ENCODE measurements at places on chromosomes 5 and 9. TPM values are rescaled to one million over a fixed set of nuclear protein-coding genes. Genes with fewer than 3 reads are reported as not detected.

GRCh38 chr9:123165813-123166212 is 102.6 kb downstream of the STRBP start:
- no peak for DNase-seq

DNA sequence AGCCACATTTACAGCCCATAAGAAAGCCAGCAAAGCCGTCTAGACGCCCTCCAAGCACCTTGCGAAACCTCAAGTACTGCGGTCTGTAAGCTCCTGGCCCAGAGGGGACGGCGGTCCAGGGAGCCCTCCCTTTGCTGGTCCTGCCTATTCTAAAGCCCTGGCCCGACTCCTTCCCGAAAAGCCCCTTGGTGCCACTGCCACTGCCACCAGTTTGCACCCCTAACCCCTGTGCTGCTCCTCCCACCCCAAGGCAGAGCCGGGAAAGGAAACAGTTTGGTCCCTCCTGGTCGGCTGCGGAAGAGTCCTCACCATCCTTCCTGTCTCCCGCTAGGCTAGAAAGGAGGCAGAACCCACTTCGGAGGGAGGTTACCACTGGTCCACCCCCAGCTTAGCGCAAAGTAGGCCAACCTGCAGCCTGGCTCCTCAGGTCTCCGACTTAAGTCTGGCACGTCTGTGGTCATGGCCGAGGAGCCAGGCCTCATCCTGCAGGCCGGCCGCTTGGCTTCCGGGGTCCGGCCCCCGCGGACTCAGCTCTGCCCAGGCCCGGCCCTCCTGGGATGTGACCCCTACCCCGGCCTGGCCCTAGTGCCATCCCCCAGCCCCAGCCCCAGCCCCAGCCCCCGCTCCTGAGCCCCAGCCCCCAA is 916 bp downstream of the TOR1A start:
- DNase-seq = no peak

The LHX3 gene
- not detected for total RNA-seq

DNA sequence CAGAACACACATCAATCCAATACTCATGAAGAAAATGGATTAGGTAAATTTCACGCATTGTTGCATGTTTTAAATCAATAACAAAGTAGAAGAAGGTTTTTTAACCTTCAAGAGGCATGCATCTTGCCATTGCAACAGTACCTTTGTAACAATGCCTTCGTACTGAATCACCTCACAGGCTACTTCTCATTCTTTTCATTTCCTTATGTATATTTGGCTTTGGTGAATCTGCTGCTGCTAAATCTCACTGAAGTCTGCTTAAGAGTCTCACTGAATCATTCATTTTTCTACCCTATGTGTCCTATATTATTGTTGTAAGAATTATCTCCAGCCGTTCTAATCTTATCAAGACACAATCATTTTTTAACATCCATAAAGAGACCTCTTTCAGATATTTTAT is 152.5 kb downstream of the CDH10 start:
- DNase-seq = no peak

DNA sequence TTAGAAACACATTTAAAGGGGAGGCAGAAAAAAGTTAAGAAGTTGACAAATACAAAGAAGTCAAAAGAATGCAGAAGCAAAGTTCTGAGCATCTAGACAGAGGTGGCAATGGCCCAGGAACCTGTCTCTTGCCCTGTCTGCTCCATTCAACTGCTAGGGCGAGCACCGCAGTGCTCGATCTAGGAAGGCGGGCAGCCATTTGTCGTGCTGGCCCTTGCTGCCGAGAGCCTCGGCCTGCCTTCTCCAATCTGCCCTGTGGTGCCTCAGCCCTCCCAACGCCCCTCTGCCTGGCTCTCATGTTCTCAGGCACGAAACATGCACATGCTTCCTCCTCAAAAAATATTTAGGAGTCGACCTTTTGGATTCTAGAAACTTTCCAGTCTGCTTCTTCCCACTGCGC is 42.2 kb downstream of the DDX31 start:
- no peak for DNase-seq

The IL5 gene
- total RNA-seq = not detected

DNA sequence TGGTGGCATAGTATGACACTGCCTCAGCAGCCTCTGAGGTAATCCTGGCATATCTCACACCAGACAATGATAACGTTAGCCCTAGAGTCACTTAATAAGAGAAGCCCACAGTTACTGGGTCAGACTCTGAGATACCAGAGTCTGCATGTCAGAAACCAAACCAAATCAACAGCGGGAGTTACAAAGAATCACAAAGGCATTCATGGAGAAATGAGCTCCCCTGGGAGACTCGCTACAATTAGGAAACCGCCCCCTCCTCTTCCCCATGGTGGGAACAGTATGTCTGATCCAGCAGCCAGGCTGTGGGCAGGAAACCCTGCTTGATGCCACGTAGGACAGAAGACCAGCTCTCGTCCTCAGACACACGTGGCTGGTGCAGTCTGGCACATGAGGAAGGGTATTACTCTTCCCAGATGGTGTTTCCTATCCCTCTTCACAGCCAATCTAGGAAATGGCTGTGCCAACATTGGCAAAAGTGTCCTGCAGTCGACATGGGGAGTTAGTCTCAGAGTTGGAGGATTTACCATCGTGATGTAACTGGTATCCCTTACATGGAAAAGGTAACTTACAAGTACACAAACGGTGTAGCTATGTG is 485.4 kb downstream of the ZNF608 start:
- peak; percentile 51 for DNase-seq

The NR4A3 gene
- total RNA-seq = 0.58 TPM

GRCh38 chr9:110048976-110049698 is 158.8 kb downstream of the C9orf152 start:
- DNase-seq = peak; percentile 64

The STKLD1 gene
- total RNA-seq = 1.4 TPM

- DNase-seq = no peak
These were observed 55.0 kb upstream of the SLC46A2 start for GRCh38 chr9:112945620-112946208.

GRCh38 chr9:18343784-18344183 is 130.2 kb upstream of the ADAMTSL1 start:
- no peak for DNase-seq

The PITX1 gene
- 3.6 TPM for total RNA-seq

GRCh38 chr9:37528652-37529471 is 43.1 kb downstream of the POLR1E start:
- DNase-seq = no peak

The TNC gene
- total RNA-seq = 28.4 TPM

DNA sequence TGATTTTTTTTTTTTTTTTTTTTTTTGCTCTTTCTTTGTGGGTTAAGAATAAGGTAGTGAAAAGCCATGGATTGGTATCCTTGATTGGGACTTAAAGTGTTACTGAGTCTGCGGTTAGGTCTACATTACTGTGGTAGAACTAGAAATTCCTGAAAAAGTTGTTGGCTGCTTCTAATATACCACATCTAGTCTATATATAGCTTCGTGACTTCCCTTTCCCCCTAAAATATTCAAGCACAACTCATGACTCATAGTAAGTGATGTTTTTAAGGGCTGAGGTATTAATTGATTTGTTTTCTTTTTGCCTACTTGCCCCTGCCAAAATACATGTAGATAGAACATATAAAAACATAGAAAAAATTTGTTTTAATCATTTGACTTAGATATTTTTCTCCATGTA is 247.6 kb downstream of the TMEM232 start:
- no peak for DNase-seq

The TMEM215 gene
- total RNA-seq = 0.66 TPM

The NAIF1 gene
- total RNA-seq = 10.0 TPM

DNA sequence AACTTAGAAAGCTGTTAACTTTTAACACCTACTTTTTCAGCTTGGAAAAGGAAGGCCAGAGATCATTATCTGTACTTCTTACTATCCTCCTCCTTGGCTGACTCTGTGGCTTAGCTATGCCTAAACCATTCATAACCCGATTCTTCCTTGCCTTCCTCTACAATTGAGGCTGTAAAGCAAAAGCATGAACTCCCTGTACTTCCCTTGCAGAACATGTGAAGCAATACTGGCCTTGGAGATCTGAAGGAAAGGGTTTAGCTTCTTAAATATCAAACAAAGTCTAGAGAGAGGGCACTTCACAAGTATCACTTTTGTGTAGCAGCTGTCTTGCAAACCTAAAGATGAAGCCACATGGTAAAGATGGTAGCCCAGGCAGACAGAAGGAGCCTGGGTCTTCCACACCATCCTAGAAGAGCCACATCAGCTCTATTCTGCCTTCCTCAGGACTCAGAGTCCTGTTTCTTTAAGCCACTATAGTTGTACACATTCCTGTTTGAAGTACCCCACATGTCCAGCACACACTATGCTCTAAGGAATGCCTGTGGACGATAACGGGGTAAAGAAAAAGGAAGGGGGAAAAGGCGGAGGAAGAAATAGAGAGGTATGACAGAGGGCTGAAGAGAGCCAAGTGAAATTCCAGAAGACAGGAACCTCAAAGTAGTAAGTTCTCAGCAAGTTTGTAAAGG is 169.2 kb downstream of the SLIT3 start:
- no peak for DNase-seq

The CTNND2 gene
- total RNA-seq = 0.49 TPM

GRCh38 chr9:136690806-136691261 is 3.6 kb upstream of the AGPAT2 start:
- no peak for DNase-seq

GRCh38 chr5:139524446-139524845 is 36.7 kb upstream of the UBE2D2 start:
- DNase-seq = no peak

- DNase-seq = peak; percentile 81
These were observed 451.8 kb downstream of the RAB3C start for GRCh38 chr5:59034498-59035186.

All from muscle of leg (tissue), 16 donors.